Activated CD4-positive, alpha-beta T cell treated with anti-CD3 and anti-CD28 coated beads, Interleukin-2, amount 50 U/mL, for 1 hour (primary cell): ENCODE measurements at places on chromosomes 11 and 22.

DNA sequence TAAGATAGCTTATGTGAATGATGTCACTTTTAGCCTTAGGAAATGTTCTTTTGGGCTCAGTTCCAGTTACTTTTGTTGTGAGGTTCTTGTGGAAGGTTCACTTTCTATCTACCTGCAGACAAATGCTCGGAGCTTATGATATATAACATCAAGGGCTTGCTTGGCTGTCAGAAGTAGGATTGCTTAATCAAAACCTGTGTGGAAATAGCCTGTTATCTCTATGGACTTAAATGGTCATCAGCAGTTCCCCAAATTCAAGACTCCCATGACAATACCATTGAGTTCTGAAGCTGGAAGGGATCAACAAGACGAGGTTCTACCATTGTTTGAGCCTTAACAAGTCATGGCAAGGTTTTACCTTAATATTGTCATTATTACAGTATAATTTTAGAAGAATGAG is 43.8 kb downstream of the FLI1 start:
- DNase-seq = no peak

DNA sequence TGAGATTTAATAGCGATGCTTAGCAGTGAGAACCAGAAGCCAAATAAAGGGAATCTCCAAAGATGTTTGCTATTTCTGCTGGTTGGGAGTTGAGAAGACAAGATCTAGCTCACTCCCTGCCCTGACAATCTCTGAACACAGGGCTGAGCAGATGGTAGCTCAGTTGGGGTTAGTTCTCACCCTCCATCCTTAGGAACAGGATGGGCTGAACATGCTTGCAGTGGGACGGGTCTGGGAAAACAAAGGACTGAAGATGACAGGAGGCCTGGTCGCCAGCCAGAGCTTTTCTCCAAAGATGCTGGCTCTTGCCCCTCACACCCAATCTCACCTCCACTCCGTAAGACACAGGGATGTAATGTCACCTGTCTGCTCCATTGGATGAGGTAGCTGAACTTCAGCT is 72.7 kb downstream of the SC5D start:
- DNase-seq = no peak

GRCh38 chr11:128146926-128147605 is 440.3 kb downstream of the ETS1 start:
- DNase-seq = no peak

- no peak for DNase-seq
These were observed 1030.4 kb upstream of the CNTN5 start for GRCh38 chr11:97990162-97990920.

DNA sequence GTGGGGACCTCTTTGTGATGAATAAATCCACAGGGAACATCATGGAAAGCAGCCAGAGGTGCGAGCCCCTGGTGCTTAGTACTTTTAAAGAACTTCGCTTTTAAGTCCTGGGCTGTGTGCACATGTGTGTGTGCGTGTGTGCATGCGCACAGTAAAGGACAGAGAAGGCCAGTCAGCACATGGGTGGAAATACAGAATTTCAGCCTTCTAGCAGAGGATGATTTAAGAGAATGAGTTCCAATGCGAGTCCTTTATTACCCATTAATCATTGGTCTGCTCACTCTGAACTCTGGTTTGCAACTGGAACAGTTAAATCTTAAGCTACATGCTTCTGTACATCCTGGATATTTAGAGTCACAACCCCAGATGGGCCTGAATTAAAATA is 18.9 kb downstream of the TEAD1 start:
- no peak for DNase-seq

DNA sequence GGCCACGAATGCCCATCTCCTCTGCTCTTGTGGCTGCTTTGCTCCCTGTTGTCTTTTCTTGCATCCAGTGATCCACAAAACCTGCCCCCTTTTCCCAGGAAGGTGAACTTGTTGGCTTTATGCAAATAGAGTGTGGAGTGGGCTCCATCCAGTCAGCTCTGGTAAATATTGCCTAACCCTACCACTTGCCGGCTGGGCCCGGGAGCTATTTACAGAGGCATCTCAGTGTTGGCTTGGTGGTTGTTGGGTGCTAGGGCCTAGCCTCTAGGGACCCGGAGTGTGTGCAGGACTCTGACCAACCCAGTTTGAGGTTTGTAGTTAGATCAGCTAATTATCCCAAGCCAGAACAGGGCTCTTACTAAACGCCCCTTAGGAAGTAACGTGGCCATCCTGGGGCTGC is 40.8 kb upstream of the TLCD5 start:
- no peak for DNase-seq

DNA sequence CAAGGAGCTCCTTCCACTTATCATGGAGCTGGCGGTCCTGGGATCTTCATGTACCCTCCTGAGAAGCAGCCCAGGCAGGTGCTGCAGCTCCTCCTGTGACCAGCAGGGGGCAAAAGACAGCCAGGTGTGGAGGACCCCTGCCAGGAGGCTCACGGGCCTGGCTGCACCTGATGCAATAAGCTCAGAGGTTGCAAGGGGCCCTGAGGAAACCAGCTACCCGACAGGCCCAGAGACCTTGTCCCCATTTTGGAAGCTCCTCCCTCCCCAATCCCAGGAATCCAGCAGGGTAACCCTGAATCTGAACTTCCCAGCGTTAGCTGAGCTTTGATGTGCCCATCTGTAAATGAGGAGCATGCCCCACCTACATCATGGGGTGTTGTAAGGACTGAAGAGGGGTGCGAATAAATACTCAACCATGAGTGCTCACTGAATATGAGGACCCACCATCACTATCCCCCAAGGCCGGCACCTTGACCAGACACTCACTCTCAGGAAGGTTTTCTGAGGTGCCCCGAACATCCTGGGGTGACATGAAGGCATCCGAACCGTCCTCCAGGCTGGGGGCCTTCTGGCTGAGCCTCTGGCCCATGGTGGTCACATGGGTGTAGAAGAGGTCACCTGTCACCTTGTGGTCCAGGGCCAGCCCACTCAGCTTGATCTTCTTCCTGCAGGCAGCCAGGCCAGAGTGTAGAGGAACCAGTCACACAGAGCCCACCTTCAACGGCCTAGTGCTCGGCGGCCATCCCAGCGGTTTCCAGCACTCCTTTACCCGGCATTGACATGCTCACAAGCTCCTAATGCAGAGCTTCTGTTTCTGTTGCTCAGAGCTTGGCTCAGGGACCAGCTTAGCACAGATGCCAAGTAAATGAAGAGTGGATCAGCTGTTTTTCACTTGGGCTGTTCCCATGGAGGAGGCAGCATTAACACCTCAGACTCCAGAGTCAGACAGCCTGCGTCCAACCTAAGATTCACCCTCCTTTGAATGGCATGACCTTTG is 21.7 kb downstream of the SLC43A1 start:
- DNase-seq = peak; percentile 71

DNA sequence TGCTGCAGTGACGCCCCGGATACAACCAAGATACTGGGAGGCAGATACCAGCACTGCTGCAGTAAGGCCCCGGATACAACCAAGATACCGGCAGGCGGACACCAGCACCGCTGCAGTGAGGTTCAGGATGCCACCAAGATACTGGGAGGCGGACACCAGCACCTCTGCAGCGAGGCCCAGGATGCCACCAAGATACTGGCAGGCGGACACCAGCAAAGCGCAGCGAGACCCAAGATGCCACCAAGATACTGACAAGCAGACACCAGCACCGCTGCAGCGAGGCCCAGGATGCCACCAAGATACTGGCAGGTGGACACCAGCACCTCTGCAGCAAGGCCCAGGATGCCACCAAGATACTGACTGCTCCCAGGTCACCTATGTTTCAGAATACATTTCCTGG is 225.2 kb downstream of the BRD1 start:
- no peak for DNase-seq

- no peak for DNase-seq
These were observed 62.1 kb downstream of the PDHX start for GRCh38 chr11:34978236-34979191.

- no peak for DNase-seq
These were observed 29.1 kb upstream of the SYT7 start for GRCh38 chr11:61609980-61610366.

DNA sequence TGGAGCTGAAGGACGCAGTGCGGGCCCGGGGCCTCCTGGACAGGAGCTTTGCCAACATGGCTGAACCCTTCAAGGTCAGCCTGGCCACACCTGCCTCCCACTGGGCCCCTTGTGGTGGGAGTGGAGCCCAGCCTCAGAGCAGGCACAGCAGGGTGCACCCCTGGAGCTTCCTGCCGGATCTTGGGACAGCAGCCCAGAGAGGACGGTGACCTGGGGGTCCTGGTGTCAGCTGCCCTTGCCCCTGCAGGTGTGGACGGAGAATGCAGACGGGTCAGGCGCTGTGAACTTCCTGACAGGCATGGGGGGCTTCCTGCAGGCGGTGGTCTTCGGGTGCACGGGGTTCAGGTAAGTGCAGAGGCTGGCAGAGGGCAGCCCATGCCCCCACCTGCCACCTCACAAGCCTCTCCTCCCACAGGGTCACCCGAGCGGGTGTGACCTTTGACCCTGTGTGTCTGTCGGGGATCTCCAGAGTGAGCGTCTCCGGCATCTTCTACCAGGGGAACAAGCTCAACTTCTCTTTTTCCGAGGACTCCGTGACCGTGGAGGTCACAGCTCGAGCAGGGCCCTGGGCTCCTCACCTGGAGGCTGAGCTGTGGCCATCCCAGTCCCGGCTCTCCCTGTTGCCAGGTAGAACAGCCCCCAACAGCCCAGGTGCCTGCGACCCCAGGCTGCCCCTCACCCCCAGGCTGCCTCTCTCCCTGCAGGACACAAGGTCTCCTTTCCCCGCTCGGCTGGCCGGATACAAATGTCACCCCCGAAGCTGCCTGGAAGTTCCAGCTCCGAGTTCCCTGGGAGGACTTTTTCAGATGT is 5.1 kb downstream of the PGGHG start:
- DNase-seq = no peak

DNA sequence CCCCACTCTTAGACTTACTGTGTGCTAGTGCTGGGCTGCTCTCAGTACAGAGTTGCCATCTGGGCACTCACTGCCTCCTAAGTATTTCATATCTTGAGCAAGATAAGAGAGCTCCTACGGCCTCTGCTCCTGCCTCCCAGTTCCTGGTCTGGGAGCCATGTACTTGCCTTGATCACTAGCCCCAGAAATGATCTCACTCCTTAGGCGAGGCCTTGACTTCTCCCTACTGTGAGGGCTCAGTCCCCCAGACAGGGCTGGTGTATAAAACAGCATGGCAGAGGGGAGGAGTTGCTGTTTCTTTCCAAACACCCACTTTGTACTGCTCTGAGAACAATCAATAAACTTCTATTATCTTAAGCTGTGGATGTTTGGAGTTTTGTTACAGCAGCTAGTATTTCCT is 47.4 kb upstream of the TP53I11 start:
- no peak for DNase-seq

DNA sequence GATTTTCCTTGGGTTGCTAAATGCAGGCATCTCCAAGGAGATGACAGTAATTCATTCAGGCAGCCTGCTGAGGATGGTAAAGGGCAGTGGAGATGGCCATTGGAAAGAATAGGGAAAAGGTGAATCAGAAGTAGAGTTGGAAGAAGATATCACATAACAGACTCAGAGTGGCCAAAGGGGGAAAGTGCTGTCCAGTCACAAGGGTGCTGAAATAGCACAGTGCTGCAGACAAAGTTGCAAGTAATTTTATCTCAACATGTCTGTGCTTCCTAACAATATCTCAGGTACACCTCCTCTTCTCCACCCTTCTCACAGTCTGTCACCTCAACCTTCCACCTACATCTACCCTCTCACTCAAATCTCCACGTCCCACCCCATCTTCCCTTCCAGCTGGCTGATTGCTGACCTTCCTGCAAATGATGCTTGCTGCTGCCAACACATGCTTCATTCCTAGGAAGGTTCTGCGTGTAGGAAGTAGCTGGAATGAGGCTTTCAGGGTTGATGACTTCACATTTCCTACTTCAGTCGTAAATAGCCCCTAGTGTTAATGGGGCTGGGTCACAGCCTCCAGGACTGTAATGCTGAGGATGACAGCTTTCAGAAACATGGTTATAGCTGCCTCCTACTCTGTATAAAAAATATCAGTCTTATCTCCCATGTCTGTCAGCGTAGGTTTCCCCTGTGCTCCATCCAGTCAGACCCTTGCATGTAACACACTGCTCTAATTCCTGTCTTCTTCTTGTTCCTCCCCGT is 123.9 kb downstream of the CTNND1 start:
- DNase-seq = no peak

- DNase-seq = no peak
These were observed 300.2 kb downstream of the MN1 start for GRCh38 chr22:27501191-27501936.

GRCh38 chr11:10742460-10743208 is 8.4 kb upstream of the CTR9 start:
- DNase-seq = peak; percentile 12

DNA sequence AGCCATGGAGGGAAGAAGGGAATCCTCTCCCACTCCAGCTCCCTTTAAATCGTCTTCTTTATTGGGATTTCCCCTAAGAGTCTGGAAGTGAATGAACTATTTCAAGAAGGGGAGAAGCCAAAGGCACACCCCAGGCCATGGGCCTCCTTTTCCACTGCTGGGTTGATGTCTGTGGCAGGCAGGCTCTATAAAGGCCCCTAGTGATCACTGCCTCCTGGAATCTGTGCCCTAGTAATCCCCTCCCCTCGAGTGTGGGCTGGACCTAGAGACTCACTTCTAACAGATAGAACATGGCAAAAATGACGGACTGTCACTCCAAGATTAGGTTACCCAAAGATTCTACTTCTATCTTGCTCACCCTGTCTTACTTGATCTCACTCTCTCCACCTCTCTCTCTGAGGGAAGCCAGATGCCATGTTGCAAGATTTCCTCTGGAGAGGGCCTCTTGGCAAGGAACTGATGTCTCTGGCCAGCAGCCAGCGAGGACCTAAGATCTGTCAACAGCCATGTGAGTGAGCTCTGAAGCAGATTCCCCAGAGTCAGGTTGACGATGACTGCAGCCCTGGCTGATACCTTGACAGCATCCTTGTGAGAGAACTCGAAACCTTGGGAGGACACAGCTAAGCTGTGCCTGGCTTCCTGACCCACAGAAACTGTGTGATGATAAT is 444.8 kb downstream of the SOX6 start:
- DNase-seq = no peak

- DNase-seq = no peak
These were observed 15.3 kb downstream of the C11orf54 start for GRCh38 chr11:93756748-93757147.

DNA sequence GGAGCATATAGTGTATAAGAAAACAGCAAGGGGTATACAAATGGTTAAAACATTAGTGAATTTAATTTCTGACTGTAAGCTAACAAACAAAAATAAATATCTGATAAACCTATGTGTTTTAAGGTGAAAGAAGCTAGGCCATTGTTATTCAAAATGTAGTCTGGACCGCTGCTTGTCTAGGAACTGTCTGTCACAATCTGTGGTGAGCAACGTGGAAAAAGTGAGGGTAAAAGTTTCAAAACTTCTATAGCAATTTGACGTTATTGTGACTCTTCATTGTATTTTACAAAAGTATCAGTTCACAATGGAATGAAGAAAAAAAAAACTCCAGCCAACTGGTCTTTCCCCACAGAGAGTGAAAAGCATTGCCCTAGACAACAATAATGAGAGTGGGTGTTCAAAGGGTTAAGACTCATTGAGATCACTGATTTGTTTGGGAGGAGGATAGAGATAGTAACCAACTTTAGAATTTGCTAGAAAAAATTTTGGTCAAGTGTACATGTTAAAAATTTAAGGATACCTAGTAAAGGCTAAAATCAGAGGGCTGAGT is 79.1 kb downstream of the UVRAG start:
- DNase-seq = no peak
